Renal cortical epithelial cell (primary cell): ENCODE measurements at places on chromosomes 2 and 18. TPM values are rescaled to one million over a fixed set of nuclear protein-coding genes. Genes with fewer than 3 reads are reported as not detected.

PDE11A gene
- total RNA-seq = 3.1 and 5.8 TPM in 2 replicates

NGEF gene
- 0.35 and 0.75 TPM in 2 replicates for total RNA-seq

CAPN13 gene
- 0.17 and 1.8 TPM in 2 replicates for total RNA-seq

ACMSD gene
- total RNA-seq = 3.3 and 21.7 TPM in 2 replicates

TMEM247 gene
- not detected in 2 replicates for total RNA-seq
